Activated CD8-positive, alpha-beta memory T cell treated with anti-CD3 and anti-CD28 coated beads for 1 hour (primary cell): ENCODE measurements at places on chromosomes 16 and 17.

GRCh38 chr16:24652209-24652712, 77.2 kb upstream of the TNRC6A start:
- no peak for DNase-seq

GRCh38 chr17:27256225-27257030, 37.5 kb upstream of the WSB1 start:
- DNase-seq, result no peak

DNA sequence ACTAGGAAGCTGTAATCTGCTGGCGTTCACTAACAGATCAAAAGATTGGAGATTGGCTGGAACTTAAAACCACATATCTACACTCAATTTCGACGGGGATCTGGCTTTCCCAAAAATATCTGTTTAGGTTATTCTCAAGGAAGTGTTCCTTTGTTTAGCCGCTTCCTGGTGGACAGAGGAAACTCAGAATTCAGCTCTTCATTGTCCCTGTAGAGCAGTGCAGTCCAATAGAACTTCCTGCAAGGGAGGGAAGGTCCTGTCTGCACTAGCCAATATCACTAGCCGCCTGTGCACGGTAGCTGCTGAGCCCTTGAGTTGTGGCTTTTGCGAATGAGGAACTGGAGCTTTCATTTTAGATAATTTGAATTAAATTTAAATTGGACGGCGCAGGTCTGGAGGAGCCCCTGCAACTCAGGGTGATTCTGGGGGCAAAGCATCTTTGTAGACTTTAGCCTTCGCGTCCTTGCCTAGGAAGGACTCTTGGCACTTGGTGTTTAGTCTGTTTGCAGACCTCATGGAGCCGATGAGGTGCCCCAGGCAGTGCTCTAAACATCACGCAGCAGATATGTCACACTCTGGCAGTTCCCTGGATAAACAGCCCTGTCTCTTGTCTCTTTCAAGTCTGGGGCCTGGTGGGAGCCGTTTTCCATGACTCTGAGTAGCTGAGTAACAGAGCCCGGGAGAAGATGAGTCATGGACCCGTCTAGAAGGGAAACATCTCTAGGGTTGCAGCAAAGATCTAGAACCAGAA, 122.2 kb downstream of the CCDC182 start:
- DNase-seq, result no peak

GRCh38 chr17:40097931-40098845, 2.2 kb downstream of the NR1D1 start:
- no peak for DNase-seq

- DNase-seq, result no peak
These were observed 1.3 kb upstream of the MYO1D start for GRCh38 chr17:32878211-32878610.

DNA sequence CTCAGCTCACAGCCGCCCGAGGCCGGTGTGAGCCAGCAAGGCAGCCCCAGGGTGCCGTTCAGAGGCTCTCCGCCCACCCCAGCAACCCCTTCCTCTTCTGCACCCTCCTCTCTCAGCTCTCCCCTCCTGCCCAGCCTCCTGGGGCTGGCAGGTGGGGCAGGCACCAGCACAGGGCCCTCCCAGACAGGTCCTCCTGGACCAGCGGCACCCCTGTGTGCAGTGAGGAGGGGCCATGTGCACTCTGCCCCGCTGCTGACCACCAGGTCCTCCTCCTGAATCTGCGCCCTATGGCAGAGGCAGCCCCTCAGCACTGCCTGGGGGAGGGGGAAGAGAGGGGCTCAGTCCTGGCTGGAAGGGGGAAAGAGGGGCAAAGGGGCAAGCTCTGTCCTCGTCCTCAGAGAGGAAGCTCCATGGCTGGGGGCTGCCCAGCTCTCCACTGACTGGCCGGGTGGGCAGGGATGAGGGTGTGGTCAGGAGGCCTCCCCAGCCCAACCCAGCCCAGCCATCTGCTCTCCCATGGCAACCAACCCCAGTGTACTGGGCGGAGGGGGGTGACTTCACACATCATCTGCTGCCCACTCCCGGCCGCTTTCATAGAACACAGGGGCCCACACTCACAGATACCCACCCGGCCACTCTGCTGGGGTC, 5.4 kb upstream of the BCAR1 start:
- DNase-seq, result no peak

GRCh38 chr16:89017543-89018281, 40.7 kb upstream of the CBFA2T3 start:
- DNase-seq, result no peak

GRCh38 chr17:77145612-77146245, 5.0 kb downstream of the SEC14L1 start:
- DNase-seq, result no peak
